Body of pancreas (tissue), 4 donors: ENCODE measurements at places on chromosomes 6 and 20. TPM values are rescaled to one million over a fixed set of nuclear protein-coding genes. Genes with fewer than 3 reads are reported as not detected.

GRCh38 chr6:154938221-154938580 is 56.9 kb upstream of the TIAM2 start:
- peak; percentile 53 for DNase-seq

GMPR gene
- total RNA-seq: 14.0 TPM

- DNase-seq: no peak
These were observed 274.7 kb downstream of the TFAP2A start for GRCh38 chr6:10140136-10140535.

DNA sequence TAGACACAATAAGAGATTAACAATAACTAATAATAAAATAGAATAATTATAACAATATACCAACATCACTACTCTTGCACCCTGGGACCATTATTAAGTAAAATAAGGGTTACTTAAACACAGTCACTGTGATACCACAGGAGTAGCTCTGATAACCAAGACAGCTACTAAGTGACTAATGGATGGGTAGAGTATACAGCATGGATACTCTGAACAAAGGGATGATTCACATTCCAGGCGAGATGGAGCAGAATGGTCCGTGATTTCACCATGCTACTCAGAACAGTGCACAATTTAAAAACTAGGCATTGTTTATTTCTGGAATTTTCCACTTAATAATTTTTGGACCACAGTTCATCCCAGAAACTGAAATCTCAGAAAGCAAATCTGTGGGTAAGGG is 80.0 kb upstream of the FUT9 start:
- DNase-seq: no peak

- DNase-seq: no peak
These were observed 49.2 kb downstream of the TBC1D32 start for GRCh38 chr6:121285041-121285440.
